ENCODE measurements at places on chromosomes 1 and 21.
A peak's percentile ranks its signal among the peaks of the same experiment; 100 is the strongest.

DNA sequence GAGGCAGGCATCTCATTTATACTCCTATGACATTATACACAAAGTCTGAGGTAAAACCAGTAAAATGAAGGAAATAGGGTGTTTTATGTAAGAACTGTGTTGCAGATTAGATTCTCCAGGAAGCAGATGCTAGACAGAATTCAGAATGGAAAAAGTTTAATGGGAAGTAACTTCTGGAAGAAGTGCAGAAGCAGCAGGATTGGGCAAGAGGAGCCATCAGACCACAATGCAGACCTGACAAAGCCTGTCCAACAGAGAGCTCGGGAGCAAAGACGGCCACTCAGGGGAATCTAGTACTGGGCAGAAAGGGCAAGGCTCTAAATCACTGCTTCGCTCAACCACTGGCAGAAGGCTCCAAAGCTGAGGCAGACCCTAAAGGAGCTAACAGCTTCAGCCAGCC lies 33.7 kb downstream of the FBXO42 start:
- no peak for DNase-seq

DNA sequence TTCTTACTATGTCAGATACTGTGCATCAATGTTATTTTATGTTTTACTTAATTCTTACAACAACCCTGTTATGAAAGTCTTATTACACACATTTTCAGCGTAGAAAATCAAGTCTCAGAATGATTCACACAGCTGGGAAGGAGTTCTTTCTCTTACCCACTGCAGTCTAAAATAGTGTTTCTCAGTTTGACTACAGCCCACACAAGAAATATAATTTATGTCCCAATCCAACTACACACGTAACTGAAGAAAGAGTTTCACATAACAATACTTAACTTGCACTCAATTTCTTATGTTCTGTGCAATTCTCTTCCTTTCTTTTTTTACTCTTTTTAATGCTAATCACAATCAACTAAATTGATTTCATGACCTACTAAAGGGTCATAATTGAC lies 252.8 kb upstream of the ADGRL2 start:
- no peak for DNase-seq

DNA sequence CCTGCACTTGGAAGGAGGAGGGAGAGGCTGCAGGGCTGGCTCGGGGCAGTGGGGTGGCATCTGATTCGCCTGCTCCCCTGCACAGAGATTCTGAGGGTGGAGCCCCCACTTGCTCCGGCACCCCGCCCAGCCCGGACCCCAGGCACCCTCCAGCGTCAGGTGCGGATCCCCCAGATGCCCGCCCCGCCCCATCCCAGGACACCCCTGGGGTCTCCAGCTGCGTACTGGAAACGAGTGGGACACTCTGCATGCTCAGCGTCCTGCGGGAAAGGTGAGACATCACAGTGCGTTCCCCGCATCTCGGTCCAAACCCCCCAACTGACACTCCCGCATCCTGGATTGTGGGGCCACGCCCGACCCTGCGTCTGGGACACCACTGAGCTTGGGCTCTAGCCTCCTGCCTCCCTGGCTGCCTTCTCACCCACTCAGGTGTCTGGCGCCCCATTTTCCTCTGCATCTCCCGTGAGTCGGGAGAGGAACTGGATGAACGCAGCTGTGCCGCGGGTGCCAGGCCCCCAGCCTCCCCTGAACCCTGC lies 7.9 kb downstream of the ADAMTSL4 start:
- no peak for DNase-seq

DNA sequence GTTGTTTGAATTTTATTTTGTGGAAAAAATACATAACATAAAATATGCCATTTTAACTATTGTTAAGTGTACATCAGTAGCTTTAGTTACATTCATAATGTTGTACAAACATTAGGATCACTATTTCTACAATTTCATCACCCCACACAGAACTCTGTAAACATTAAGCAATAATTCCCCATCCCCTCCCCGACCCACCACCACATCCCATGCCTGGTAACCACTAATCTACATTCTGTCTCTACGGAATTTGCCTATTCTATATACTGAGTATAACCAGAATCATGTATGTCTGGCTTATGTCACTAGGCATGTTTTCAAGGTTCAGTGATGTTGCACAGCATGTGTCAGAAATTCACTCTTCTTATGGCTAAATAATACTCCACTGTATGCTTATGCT lies 47.7 kb downstream of the CDC42BPA start:
- DNase-seq, result no peak

DNA sequence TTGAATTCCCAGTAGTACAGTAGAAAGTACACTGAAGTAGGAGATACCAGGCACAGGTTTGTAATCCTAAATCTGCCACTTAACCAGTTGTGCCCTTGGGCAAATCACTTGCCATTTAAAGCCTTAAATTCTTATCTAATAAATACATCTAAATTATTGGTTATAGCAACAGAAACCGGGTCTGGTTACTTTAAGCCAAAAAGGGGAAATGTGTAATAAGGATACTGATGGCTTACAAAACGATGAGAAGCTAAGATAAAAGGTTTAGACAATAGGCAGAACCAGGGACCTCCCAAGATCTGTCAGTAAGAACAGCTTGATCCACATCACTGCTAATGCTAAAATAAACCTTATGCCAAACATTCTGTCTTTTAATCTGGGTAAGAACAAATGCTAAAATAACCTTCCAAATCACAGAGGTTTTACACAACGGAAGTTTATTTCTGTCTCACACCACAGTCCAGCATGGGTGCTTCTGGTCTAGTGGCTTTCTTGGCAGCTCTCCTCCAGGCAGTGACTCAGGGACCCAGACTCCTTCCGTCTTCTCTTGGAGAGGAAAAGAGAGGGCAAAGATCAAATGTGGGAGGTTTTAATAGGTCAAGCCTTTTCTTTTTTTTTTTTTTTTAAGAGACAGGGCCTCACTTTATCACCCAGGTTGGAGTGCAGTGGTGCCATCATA lies 16.5 kb upstream of the ZMYM1 start:
- no peak for DNase-seq

DNA sequence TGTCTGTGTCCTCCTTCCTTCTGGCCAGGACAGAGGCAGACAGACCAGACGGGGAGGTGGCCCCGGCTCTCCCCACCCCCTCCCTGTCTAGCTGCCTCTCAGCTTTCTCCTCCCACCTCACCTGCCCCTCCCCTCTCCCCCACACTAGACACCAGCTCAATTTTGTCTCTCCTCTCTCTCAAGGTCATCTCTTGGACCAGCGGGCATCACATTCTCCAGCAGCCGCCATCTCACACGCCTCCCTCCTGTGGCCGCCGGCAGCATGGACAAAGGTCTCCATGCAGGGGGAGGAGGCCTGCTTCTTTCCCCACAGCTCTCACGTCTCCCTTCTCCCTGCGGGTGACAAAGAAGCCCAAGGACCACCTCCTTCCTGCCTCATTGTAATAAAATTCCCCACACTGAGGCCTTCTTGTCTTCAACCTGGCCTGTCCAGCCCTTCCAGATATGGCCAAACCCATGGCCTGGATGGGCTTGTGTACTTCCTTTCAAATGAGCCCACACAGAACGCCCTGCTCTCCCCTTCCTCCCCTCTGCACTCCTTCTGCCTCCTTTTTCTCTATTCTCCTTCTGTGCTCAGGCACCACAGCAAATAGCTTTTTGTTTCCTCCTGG lies 14.6 kb downstream of the OPTC start:
- DNase-seq, result peak; percentile 75

GRCh38 chr1:225828706-225829345 lies 18.9 kb downstream of the EPHX1 start:
- no peak for DNase-seq

DNA sequence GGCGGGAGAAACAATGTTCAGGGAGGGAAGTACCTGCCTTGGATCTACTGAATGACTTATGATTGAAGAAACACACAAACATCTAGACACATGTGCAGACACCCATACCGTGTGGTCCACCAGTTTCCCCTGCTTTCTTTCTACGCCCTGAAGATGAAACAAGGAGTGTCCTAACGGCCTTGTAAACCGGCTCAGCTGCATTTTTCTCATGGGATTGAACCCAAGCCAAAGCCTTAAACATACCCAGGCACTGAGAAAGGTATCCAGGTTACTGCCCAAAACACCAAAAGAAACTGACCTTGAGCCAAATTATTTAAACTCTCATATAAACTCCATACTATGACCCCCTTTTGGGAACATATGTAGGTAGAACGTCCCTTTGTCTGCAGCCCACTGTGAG lies 630.0 kb upstream of the RGS18 start:
- DNase-seq, result no peak

DNA sequence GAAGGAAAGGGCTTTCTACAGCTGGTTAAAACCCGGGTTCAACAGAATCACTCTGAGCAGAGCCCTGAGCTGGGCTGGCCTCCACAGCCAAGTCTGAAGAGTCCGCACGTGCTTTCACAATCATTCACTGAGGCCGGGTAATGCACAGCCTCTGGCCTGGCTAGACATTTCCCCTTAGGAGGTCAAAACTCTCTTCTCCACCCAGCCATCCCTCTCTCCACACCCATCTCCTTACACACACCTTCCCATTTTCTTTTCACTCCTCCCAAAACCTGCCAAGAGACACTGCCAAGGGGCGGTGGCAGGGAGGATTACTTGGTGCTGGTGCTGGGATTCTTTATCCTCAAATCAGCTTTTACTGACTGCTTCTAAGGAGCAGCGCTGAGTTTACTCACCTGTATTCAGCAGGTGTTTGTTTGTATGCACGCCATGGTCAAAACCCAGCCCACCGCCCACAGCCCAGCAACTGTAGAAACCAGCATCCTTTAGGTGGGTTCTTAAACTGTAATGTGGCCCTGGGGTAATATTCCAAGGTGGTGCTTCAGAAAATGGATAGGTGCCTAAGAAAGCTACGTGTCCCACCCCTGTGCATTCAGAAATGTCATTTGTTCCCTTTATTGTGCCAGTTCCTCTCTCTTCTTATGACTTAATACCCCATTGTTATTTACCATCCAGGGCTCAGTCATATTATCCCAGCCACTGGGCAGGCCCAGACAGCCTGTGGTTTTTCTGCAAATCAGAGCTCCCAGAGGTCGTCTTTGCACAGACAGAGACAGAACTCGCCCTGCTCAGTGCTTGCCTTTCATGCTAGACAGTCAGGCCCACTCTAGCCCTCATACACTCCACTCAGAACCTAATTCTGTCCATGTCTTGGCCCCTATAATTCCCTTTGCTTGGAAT lies 80.2 kb downstream of the ADSS2 start:
- DNase-seq, result no peak

DNA sequence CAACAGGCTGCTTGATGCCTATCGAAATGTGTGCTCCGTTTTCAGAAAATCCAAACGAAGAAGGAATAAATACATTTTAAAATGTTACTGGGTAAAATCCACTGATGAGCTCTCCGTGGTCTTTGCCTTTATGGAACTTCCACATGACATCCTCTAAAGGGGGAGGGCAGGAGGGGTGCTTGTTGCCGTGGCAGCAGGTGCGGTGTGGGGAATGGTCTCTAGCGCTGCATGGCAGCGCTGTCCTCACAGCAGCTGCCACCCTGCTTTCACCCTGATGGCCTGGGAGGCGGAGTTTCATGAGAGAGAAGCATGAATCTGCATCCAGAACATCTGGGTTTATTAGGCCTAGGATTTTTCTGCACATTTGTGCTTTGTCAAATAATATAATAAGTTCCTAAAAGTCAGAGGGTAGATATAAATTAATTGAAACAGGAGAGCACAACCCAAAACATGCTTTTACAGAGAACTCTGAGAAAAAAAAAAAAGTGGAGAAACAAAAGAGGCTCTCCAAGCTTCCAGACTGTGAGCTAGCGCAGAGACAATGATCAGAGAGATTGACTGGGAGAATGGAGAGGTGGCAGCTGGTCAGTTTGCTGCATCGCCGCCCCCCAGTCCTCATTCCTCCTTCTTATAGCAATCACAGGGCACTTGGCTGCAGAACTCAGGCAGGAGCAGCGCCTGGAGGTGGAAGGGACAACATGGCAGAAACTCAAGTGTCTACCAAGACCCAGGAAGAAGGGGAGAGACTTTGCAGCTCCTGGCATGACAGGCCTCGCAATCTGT lies 228.6 kb downstream of the DSCAM start:
- DNase-seq, result no peak

DNA sequence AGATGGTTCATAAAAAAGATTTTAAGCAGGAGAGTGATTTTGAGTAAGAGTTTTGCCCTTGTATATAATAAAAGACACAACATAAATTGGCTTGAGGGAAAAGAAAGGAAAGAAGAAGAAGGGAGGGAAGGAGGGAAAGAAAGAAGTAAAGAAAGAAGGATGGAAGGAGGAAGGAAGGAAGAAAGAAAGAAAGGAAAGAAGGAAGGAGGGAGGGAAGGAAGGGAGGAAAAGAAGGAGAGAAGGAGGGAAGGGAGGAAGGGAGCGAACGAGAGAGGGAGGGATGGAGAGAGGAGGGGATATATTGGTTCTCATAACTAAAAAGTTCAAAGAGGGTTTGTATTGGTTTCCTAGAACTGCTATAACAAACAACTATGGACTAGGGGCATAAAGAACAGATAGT lies 62.2 kb upstream of the PAX7 start:
- DNase-seq, result no peak

DNA sequence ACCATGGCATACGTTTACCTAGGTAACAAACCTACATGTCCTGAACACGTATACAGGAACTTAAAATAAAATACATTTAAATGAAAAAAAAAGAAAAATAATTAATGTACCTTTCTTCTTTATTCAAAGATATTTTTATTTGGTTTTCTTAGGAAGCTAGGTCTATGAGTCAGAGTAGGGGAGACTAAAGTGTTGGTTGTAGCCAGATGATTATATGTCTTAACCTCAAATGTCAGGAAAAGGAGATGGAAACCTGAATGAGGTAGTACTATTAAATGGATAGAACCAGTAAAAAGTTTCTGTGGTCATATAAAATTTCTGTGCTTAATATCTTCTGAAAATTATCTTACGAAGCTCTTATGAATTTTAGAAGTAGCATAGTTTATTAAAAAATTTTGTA lies 275.8 kb downstream of the KCTD3 start:
- DNase-seq, result no peak

DNA sequence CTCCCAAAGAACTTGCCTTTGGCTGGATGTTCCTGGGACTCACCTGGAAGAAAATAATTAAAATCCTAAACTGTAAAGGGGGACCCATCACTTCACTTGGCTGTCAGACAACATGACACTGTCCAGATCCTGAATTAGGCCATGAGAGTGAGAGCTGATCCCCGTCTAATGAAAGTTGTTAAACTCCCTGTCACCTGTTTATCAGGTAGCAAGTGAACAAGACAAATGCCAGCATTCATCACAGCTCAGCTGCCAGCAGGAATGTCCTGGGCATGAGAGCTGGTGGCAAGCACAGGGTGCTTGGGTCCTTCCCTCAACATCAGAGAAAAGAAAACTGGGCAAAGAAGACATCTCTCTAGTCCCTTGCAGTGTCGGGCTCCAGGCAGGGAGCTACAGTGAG lies 23.8 kb downstream of the PMVK start:
- no peak for DNase-seq

GRCh38 chr1:40315239-40315794 lies 1.8 kb downstream of the COL9A2 start:
- DNase-seq, result peak; percentile 87

DNA sequence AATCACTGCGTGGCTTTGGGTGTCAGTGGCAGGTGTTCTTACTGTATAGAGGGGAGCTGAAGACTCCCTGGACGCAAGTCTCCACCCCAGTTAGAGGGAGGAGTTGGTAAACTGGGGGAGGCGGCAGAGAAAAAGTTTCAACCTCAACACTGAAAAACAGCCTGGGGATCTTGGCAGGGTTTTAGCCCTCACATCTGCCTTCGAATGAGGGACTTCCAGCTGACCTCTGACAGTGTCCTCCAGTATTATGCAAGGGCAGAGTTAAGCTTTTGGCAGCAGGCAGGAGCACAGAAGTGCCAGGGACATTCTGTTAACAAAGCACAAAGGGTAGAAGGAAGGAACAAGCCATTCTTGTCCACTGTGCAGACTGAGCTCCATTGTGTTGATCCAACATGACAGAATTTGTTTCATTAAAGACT lies 41.2 kb upstream of the RAB4A start:
- DNase-seq, result no peak

GRCh38 chr1:26023826-26024225 lies 2.3 kb downstream of the EXTL1 start:
- no peak for DNase-seq
